8988T (cell line): ENCODE measurements at places on chromosomes 7 and 10.
A peak's percentile ranks its signal among the peaks of the same experiment; 100 is the strongest.

GRCh38 chr7:11478882-11479281, 353.1 kb downstream of the THSD7A start:
- no peak for DNase-seq

GRCh38 chr10:6388261-6388893, 185.6 kb downstream of the PFKFB3 start:
- no peak for DNase-seq

- DNase-seq, result no peak
These were observed 2.4 kb upstream of the FGFR2 start for GRCh38 chr10:121600611-121601010.

DNA sequence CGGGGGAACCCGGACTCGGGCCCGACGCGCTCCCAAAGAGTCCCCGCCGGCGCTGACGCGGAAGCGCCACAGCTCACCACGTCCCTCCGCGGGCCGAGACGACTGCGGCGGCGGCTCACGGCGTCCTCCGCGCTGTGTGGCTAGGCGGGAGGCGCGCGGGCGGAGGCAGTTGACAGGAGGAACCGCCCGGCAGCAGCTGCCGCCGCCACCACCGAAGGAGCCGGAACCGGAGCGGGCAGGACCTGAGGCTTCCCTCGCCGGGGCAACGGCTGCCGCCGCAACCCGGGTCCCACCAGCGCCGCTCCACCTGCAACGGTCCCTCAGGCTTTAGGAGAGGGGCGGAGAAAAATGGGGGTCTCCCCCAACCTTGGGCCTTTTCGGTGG, 334 bp downstream of the ZNF800 start:
- no peak for DNase-seq

DNA sequence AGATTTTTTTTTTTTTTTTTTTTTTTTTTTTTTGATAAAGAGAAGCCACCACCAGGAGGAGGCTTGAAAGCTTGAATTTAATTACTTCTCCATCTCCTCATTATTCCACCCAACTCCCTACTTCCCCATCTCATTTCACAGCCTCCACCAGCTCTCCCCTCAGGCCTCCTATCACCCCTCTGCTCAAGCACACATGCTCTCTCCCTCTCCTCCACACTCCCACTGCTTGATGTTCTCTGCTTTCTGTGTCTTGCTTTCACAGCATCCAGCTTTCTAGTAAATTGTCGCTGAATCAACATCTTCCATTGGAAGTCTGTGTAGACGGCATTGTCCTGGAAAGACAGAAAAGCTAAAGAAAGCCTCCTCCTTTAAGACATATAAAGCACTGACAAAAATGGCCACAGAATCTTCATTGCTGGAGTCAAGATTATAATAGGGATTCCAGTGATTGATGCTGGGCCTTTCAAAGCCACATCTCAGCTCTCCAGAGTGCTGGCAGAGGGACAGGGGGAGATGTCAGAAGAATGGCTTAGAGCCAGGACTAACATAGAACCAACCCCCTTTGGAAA, 58.3 kb downstream of the DOCK4 start:
- DNase-seq, result no peak

DNA sequence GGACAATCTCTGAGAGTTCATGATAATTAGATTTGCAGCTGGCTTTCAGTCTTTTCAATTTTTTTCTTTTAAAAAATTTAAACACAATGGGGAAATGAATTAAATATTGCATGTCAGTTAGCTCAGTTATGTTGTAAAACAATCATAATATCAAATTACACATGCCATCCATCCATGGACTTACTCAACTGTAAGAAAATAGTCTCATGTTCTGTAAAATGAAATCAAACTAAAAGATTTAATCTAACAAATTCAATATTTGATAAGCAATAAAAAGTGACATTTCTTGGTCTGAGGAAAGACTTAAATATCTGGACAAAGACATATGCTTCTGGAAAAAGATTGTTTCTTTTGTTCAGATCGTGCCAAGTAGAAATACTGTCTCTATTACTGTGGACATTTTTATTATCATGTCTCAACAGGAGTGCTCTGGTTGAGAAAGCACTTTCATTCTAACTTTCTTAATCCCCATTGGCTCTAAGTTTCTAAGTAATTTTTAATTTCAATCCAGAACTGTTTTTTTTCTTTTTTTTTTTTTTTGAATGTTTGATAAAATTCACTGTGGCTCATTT, 179.2 kb upstream of the FAM3C start:
- no peak for DNase-seq

GRCh38 chr7:139763330-139763729, 14.5 kb downstream of the HIPK2 start:
- DNase-seq, result no peak

GRCh38 chr10:74930965-74931364, 104.6 kb downstream of the KAT6B start:
- no peak for DNase-seq

- no peak for DNase-seq
These were observed 301.8 kb downstream of the GATA3 start for GRCh38 chr10:8356283-8356682.

- peak; percentile 79 for DNase-seq
These were observed 10.9 kb upstream of the HSPB1 start for GRCh38 chr7:76291351-76292212.
